Suprapubic skin (tissue), 4 donors: ENCODE measurements at places on chromosomes 12 and 14.

DNA sequence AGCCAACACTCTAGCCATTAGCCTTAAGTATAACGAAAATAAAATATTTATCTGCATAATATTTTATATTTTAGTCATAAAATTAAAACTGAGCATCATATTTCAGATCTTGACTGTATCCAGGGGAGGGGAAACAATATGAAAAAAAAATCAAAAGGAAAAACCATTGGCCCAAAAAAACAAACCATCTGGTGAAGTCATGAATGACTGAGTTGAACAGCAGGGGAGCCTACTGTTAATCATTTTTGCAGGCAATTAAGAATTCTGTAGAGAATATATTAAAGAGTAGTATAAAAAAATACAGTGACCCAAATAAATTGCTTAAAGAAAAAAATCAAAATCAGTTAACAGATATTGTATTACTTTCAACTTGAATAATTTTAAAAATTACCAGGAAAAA, 224.8 kb downstream of the C12orf50 start:
- no peak for DNase-seq

DNA sequence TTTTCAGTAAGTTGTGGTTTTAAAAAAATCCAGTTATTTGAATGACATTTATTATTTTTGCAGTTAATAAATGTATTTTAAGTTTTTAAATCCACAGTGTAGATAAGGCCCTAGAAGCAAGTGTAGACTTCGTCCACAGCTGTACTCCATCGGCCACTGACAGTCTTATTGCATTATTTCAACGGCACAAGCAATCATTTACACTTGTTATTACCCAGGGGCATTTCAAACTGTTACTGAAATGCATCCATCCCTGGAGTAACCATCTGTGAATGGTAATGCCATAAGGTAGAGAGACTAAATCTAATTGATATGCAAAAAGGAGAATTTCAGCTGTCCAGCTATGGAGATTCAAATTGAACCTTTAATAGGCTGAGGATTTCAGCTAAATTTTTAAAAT, 48.4 kb downstream of the BICD1 start:
- no peak for DNase-seq

DNA sequence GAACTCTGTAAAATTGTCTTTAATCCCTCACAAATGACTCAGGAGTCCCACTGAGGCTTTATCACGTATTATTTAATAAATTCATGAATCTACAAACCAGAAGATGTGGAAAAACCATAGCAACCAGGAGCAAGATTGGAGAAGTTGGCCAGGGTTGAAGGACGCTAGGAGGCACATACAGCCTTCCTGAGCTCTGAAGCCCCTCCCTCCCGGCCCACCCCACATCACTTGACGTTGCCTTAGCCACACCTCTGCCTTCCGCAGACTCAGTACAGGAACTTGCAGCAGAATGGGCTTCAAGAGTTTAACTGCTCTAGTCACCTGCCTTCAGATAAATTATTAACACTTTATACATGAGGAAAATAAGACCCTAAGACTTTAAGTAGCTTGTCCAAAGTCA, 33.9 kb downstream of the SLC35F4 start:
- DNase-seq: no peak

DNA sequence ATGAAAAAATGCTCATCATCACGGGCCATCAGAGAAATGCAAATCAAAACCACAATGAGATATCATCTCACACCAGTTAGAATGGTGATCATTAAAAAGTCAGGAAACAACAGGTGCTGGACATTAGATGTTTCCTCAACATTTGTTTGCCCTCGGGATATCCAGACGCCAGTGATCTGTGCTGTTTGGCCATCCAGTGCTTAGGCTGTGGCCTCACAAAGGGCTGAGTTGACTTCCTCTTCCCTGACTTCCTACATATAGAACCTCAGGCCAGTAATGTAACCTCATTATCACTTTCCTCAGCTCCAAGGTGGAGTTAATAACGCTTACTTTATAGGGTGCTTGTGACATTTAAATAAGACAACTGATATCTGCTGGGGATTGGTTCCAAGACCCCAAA, 51.8 kb downstream of the SLC15A5 start:
- no peak for DNase-seq

DNA sequence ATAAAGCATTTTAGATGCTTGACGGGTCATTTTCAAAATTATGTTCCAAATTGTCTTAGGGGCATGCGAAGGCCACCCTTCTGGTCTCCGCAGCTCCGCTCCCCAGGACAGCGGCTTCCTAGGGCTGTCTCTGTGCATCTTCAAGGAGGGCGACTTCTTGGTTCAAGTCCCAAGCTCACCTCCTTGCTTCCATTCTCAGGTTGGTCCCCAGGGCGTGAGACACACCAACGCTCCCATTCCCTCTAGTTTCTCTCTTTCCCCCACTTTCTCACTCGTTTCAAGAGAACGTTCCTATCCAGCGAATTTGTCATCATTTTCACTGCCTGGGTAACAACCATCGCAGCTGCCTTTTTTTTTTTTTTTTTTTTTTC, 109.4 kb upstream of the CCND2 start:
- DNase-seq: no peak
